ENCODE measurements at places on chromosomes 6 and 20. TPM values are rescaled to one million over a fixed set of nuclear protein-coding genes. Genes with fewer than 3 reads are reported as not detected.

The CST3 gene
- 355 TPM for total RNA-seq

The PLEKHG1 gene
- 3.7 TPM for total RNA-seq

The KIF25 gene
- total RNA-seq: not detected

DNA sequence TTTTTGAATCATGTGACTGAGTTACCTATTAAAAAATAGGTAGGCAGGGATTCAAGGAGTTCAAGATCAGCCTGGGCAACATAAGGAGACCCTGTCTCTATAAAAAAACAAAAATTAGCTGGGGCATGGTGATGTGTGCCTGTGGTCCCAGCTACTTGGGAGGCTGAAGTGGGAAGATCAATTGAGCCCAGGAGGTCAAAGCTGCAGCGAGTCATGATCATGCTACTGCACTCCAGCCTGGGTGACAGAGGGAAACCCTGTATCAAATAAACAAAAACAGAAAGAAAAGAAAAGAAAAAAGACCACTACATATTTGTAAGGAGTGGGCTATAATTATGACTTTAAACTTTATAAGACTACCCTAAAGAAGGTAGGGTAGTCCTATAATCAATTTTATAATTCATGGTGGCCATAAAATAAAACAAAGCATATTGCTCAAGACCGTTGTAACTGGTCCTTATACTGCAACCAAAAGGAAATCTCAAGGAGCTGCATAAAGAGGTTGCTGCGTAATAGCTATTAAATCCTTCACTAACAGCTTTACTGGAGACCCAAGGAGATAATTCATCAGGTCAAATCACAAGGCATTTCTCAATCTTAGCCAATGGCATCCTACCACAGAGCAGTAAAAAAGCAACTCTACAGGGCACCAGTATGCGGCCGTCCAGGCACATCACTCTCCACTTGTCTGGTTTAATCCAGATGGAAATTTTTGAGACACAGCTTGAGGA lies 13.5 kb downstream of the PIGU start:
- no peak for DNase-seq

DNA sequence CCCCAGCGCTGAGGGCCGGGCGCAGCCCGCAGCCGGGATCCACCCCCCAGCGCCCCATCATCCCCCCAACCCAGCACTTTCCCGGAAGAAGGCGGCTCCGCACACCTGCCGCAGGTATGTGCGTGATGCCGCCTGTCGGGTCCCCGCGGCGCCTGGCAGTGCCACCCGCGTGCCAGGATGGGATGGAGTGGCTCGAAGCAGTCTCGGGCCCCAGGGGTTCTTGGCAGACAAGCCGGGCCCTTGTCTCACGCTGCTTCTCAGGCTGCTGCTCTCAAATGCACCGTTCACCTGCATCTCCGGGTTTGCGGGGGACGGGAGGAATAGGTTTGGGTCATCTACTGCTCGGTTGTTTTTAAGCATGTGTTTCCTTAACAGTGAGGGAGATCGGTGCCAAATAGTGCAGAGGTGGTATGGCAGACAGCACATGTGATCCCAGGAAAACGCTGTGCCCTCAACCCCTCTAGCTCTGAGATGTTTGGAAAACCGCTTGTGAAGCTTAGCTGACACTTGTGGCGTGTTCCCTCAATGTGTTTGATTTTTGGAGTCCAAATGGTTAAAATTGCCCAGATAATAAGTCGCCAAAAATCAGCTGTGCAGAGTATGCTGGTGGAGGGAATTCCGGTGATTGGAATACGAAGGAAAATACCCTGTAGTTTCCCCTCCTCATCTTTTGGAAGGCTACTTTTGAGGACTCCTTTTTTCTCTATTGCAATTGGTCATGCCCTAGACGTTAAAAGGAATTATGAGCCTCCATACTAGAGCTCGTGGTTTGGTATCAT lies 926 bp downstream of the MYLIP start:
- peak; percentile 36 for DNase-seq

- no peak for DNase-seq
These were observed 23.9 kb downstream of the SRPK1 start for GRCh38 chr6:35897036-35897435.

DNA sequence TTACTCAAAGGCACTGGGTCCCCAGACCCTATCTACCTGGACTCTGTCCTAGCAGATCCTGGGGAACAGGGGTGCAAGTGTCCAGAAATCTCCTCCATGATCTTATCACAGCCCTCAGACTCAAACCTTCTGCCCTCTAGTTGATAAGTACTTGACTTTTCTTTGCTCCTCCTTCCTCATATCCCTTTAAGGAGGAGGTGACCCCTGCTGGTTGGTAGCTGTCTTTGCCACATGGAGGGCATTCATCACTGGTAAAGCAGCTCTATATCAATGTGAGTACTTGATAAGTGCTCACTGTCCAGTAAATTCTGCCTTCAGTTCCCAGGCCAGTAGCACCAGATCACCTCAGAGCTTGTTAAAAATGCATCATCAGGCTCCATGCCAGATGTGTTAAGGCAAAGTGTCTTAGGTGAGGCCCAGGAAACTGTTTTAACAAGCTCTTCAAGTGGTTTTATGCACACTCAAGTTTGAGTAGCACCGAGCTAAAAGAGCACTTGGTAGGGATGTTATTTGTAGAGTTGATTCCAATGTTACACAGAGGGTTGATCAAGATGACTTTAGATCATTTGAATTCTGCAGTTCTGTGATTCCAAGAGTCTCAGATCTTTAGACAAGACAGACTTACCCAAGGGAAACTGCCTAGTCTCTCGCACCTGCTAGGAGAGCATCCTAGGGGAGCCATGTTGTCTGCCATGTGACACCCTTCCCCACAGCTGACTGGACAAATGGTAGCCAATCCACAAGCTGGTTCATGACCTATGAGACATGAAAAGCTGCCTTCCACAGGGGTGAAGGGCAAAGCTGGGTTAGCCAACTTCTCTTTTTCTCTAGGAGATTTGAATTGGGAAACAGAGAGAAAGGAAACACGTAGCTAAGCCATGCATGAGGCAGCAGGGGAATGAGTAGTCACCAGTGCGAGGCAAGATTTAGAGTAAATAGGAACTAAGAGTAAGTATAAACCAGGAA lies 18.6 kb downstream of the TREML2 start:
- DNase-seq: peak; percentile 60

DNA sequence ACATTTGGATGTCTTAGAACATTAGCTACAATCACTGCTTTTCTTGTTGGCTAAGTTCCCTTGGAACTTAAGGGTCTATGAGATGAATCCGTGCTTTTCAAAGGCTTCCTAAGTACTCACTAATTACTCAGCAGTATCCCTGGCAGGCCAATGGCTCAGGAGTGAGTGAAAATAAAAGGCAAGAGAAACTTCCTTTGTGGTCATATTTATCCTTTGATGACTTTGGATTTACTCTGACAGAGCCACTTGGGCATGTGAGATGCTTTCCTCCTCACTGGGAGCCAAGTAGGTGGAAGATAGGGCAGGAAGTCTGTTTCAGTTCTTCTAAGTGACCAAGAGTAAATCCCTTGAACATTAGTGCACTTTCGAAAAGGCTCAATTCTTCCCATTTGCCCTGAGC lies 224.3 kb upstream of the FOXA2 start:
- no peak for DNase-seq
